ENCODE measurements at places on chromosomes 16 and 17.

DNA sequence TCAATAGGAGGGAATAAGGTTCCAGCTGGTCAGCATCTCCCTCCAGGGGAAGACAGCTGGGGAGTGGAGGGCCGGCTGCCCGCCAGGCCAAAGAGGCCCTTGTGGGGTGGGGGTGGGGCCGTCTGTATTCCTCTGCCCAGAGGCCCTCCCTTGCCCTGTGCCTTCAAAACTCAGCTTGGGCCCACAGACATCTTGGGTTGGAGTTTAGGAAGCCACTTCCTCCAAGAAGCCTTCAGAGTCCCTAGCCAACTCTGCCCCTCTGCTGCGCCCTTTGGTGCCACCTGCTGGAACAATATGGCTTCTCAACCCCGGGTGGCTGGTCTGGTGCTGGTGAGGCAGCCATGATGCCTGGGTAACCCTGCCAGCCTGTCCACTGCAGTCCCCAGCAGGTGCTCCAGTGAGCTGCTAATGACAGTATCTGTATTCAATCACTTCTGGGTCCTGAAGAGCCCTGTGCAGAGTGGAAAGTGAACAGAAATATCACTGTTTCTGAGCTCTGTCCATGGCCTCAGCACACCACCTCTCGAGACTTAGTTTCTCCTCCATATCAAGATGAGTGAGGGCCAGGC lies 16.7 kb downstream of the HSD11B2 start:
- no peak for DNase-seq

- no peak for DNase-seq
Measured at GRCh38 chr17:45768000-45768399, 16.1 kb upstream of the CRHR1 start.

DNA sequence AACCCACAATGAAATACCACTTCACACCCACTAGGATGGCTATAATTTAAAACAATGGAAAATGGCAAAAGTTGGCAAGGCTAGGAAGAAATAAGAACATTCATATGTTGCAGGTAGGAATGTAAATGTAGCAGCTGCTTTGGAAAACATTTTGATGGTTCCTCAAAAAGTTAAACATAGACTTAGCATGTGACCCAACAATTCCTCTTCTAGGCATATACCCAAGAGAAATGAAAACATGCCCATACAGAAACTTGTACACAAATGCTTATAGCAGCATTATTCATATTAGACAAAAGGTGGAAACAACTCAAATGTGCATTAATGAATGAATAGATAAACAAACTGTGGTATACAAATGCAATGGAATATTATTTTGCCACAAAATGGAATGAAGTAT lies 36.1 kb downstream of the MEOX1 start:
- no peak for DNase-seq

- no peak for DNase-seq
Measured at GRCh38 chr17:43860927-43861622, 14.1 kb downstream of the CD300LG start.

DNA sequence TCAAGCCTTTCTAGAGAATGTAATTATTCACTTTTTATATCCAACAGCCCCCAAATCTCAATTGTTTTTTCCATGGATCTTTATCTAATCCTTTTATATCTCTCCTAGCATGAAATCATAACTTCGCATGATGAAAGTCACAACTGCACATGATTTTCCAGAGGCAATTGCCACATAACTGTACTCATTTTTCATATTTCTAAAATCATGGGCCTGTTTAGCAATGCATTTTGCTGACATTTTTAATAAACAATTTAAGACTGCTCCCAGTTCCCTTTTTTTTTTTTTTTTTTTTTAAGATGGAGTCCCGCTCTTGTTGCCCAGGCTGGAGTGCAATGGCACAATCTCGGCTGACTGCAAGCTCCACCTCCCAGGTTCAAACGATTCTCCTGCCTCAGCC lies 83.5 kb downstream of the VMP1 start:
- DNase-seq = peak; percentile 76

GRCh38 chr17:38867968-38868816 lies 1.7 kb upstream of the LASP1 start:
- DNase-seq = peak; percentile 45

DNA sequence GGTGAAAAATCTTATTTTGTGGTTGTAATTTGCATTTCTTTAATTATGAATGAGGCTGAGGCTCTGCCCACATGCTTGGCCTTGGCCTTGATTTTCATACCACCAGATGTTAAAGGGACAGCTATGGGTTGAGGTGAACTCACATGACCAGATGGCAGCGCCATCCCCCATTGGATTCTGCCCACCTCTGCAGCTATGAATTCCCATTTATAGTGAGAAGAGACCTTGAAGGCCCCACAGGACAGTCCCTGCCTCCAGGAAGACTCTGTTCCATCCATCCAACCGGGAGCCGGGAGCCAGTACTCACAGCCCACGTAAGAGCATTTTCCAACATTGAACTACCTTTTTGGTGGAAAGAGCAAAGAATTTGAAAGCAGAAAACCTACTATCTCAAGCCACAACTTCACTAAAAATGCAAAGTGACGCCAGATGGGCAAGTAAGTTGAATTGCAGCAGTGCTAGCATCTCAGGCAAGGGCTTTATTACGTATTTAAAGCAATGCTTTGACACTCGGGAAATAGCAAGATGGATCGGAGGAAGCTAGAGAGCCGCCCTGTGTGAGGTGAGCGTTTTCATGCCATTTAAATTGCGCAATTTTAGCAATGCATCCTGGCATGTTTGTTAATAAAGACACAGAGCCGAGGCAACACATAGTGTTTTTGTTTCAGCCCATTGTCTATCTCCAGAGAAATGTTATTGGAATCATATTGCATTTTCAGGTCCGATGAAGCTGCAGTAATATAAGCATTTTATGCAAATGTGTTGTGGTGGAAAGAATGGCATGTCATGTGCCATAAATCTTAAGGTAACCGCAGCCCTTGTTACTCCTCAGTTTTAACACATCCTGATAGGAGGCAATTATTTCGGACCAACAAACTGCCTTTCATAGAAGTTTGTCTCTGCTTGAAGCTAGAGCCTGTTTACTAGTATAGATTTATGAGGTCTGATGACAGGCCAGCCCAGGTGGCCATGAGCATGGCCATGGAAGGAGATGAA lies 273.4 kb upstream of the TNRC6C start:
- no peak for DNase-seq

DNA sequence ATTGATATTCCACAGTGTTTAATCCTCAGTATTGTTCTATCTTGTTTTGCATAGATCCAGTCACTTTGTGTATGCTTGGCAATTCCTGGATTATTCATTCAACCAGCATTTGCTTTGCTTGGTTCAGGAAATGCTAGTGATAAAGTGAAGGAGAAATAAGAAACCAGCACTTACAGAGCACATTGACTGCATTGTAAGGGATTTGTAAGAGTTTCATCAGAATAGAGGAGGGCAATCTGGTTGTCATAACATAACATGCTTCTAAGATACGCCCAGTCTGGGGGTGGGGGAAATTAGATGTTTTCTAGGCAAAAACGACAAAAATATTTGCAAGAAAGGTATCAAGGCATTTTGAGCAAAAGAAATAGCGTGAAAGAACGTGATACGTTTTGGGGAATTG lies 40.4 kb downstream of the TNRC6A start:
- peak; percentile 41 for DNase-seq

DNA sequence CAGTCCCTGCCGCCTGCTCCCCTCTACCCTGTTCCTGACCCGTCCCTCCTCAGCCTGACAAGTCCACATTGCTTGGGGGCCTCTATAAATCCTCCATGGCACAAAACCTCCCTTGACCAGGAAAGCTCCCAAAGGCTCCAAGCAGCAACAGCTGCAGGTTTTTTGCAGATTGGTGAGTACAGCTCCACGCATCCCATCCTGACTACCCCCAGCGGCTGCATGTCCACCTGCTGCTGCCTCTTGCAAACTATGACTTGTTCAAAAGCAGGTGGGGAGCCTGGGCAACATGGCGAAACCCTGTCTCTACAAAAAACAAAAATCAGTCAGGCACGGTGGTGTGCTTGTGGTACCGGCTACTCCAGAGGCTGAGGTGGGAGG lies 122.8 kb downstream of the ANKRD11 start:
- no peak for DNase-seq

DNA sequence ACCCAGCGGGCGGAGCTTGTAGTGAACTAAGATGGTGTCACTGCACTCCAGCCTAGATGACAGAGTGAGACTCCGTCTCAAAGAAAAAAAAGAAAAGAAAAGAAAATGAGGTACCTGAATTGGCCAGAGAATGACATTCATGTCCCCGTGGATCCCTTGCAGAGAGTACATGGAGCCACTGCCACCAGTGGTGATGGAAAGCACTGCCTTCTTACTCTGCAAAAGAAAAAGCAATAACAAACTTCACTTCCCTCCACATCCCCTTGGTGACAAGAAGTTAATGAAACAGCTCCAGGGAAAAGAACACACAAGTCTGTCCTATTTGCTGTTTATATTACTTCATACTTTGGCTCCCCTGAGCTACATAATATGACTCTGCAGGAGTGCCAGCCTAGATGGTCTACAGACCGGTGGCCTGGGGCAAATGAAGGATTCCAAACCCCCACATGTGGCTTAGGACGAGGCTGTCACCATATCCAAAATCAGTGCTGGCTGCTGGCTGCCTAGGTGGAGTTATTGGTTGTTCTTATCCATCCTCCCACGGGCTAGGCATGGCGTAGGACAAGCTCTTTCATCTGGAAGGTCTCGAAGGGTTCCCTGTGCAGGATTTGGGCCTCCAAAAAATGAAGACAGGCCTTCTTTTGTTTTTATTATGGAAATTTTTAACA lies 13.3 kb downstream of the NQO1 start:
- no peak for DNase-seq

DNA sequence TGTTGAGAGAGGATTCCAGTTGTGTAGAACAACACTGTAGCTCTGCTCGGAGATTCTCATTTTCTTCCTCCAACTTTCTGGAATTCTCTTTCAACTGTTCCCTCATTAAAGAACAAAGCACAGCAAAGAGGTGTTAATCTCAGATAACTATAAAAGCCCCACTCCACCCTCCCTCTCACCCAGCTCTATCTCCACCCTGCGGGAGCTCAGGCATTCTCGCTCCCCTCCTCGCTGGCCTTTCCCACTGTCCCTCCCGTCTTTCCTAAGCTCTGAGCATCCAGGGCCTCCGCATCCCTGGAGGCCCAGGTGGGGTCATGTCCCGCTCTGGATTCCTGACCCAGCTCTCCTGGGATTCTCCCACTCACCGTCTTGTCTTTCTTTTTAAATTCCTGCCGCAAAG lies 35.1 kb downstream of the DHX38 start:
- DNase-seq = no peak

DNA sequence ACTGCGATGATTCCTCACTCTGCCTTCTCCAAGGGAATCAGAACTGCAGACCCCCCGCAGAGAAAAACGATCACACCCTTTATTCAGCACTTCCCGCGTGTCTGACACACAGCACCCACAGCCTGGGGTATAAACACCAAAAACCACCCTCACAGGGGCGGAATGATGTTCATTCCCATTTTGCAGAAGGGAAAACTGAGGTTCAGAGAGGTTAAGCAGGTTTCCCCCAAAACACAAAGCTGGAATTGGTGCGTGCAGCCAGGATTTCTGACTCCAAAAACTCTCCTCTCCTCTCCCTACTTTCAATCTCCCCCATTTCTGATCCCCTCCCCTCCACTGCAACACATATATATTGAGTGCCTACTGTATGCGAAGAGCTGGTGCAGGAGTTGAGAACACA lies 55.8 kb downstream of the XYLT1 start:
- DNase-seq = no peak

DNA sequence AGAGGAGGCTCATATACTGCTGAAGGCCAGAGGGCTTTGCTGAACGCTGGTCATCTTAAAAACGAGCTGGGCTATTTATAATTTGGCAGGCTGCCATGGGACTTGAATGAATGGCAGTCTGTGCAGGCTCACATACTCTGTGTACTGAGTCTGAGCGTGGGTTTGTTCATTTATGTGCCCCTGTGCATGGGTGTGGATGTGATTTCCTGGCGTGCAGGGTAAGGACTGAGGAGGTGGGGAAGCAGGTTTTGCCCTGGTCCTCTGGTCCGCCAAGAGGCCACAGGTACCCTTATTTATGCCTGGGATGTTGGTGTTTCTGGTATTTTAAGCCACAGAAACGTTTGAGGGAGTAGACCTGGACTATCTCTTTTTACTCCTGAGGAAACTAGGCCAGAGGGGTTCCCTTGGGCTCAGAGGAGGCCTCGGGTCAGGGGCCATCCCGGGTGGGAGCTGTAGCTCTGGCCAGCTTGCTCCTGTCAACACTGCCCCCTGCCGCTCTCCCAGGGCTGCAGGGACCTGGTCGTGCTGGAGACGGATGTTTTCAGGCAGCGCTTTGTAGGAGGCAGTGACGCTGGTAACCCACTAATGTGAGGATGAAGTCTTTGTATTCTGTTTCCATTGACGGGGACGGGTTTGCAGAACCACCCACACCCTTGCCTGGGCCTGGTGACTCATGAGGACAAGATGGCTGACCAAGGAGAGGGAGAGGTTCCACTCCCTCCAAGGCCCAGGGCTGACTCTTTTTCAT lies 184.4 kb downstream of the MSI2 start:
- peak; percentile 85 for DNase-seq

DNA sequence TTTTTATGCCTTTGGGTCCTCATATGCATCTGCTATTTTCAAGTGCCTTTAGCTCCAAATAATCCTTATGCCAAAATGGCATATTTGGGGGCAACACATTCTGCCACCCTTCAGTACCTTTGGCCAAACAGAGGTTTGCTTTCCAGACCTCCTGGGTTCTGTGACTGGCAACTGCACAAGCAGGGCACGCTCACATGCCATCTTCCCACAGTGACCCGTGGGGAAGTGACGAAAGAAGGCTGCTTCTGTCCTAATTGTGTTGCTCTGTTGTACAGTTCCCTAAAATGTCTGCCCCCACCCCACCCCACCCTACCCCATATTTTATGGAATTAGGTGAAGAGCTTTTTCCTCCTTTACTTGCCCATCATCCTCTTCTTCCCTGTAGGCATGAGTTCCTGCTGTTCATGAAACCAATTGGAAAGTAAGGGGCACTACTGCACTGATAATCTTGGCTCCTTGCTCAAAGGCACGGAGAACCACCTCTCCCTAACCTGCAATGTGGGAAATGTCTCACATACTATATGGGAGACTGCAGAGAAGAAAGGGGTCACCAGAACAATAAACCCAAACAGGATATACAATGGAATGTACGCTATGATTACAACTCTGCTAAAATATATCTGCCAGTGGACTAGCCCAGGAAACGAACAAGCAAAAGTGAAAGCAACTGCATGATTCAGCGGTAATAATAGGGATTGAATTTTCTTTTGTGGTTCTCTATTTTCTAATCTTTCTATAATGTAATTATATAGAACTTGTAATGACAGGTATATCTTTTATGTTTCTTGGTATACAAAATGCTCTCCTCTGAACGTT lies 3.3 kb upstream of the SLFN12L start:
- DNase-seq = peak; percentile 15

DNA sequence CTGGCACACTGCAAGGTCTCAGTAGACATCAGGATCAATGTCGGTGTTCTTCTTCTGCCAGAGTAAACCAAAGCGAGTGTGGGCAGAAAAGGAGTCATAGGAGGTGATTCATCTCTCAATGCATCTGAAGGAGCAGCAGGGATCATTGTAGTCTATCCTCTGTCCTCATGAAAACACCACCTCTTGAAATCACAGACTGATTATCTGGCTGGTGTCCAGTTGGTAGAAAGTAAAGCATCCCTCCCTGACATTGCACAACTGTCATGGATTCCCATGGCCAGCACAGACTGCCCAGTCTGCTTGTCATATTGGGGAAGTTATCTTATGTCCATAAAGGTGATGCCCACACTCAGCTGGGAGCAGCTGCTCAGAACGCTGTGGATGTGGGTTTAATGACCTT lies 74.1 kb downstream of the ABCC12 start:
- DNase-seq = peak; percentile 67

GRCh38 chr16:240559-240958 lies 5.9 kb downstream of the FAM234A start:
- DNase-seq = no peak

- DNase-seq = peak; percentile 8
Measured at GRCh38 chr16:78094166-78094565, 5.3 kb upstream of the WWOX start.

- no peak for DNase-seq
Measured at GRCh38 chr17:42122371-42123303, at the start of gene HSPB9. HSPB9 (plus strand) TSS chr17:42122804; CDS start chr17:42122851, 47 bp downstream.

Data from fibroblast of lung (primary cell).